ENCODE measurements at places on chromosomes 6 and 20.

DNA sequence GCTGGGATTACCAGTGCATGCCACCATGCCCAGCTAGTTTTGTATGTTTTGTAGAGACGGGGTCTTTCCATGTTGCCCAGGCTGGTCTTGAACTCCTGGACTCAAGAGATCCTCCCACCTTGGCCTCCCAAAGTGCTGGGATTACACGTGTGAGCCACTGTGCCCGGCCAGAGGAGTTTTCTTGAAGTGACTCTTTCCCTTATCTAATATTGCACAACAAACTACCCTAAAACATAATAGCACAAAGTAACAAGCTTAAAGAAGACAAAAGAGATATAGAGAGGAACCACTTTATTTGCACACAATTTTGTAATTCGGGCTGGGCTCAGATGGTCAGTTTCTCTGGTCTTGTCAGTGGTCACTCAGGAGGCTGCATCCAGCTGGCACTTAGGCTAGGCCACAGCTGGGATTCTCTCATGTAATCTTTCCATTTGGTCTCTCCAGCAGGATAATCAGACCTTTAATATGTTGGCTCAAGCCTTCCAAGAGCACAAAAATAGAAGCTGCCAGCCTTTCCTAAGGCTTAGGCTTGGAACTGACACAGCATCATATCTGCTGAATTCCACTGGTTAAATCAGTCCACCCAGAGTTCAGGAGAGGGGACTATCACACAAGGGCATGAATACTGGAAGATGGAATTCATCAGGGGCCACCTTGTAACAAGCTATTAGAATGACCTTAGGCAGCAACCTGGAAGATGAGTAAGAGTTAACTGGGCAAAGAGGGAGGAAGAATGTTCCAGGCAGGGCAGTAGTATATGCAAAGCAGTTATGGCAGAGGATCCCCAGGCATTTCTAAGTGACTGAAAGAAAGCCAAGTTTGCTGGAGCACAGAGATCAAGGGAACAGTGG is 56.7 kb upstream of the PNRC1 start:
- no peak for DNase-seq

DNA sequence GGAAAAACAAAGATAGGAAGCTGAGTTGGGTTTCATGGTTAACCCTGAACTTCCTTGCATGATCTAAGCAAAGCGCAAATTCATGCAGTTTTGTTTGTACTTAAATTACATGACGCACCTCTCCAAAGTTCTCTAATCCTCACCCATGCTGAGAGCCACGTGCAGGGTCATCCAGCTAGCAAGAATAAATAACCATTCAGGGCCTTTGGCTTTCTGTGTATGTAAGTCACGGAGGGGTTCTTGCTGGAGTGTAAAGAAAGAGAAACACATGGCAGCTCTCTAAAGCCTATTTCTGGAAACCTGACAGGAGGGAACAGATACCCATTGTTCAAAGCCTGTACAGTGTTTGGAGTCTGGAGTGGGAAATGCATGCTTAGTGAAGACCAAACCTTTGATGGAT is 171.7 kb upstream of the CCN2 start:
- DNase-seq = no peak

- DNase-seq = no peak
Measured at GRCh38 chr6:169862043-169862891, 110.8 kb downstream of the ERMARD start.

- DNase-seq = no peak
Measured at GRCh38 chr6:26352315-26352714, 12.7 kb upstream of the BTN3A2 start.
